ENCODE measurements at places on chromosomes 3 and 15.
A peak's percentile ranks its signal among the peaks of the same experiment; 100 is the strongest.

- no peak for DNase-seq
These were observed 14.9 kb downstream of the NAALADL2 start for GRCh38 chr3:174873832-174874657.

- no peak for DNase-seq
These were observed 27.5 kb upstream of the TBC1D21 start for GRCh38 chr15:73845907-73846306.

DNA sequence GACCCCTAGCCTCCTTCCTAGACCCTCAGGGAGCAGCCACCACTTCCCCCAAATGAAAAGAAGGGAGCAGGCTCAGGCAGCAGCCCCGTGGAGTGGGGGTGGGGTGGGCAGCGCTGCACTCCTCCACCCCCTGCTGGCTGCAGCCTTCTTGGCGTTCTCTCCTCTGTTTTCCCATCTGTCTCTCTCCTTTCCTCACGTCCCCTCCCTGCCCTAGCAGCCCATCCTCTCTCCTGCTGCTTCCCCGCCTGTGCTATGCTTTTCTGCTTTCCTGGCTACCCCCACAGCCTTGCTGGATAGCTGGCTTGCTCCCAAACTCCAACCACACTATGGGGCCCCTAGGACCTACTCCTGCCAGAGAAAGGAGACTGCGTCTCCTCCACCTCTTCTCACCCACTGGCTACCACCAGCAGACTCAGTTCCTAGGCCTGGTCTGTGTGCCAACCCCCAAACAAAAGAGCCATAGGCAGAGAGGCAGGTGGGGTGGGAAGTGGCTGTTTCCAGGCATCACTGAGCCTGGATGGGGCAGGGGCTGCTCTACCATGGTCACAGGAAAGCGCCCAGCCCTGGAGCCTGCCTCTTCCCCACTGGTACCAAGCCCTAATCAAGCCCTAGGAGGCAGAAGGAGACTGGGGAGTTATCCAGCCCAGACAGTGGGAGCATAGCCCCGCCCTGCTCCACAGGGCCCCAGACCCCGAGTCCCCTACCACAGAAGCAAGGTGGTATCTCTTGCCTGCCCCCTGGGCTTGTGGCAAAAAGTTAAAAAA, 3.4 kb upstream of the DISP2 start:
- no peak for DNase-seq

- no peak for DNase-seq
These were observed 24.0 kb downstream of the PLSCR4 start for GRCh38 chr3:146226881-146227280.

DNA sequence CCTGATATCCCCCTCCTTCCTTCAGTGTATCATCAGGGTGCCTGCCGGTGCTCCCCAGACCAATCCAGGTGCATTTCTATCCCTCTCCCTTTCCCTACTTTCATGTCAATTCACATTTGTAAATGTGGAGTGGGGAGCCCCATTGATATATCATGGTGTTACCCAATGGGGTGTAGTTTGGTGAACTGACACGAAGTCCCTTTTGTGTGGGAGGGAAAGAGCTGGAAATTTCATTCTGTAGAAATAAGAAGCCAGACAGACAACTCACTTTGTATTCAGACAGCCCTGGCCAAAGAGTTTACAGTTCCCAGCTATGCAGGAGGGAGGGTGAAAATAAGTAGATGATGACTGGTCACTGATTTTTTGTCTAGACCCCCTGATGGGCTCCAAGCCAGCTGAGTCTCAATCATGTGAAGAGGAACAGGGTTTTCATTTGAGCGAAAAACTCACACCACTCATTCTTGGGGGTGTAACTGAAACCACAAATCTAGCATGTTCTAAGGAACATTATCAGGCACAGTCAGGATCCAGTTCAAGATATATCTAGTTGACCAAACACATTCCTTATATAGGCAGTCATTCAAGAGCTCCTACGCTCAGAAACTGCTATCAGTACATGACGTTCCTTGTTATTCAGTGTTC, 58.9 kb downstream of the LMCD1 start:
- peak; percentile 63 for DNase-seq

GRCh38 chr3:142354076-142354475, 93.8 kb downstream of the XRN1 start:
- no peak for DNase-seq

GRCh38 chr3:95302044-95302443, 1239.2 kb downstream of the NSUN3 start:
- peak; percentile 38 for DNase-seq

GRCh38 chr3:71784914-71785531, at the start of gene PROK2:
Gene PROK2, minus strand, starts transcription at chr3:71785148. Its CDS starts 96 bp downstream, at chr3:71785052.
- DNase-seq, result no peak

DNA sequence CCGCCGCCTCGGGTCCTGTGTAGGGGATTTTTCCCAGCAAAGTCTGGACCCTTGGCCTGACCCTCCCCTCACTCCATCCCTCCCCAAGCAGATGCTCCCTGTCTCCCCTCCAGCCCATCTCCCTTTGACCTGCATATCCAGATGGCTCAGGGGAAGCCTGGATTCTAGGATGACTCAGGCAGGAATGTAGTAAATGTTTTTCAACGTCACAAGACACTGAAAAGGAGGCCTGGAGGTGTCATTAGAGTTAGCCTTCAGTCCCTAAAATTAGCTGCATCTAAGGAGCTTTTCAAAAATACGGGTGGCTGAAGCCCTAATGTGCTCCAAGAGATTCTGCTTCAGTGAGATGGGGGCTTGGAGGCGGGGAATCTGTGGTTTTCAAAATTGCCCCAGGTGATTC, 7.2 kb downstream of the ACAN start:
- no peak for DNase-seq
